ENCODE measurements at places on chromosomes 2 and 18.

GRCh38 chr18:78130232-78131195 lies 849.1 kb upstream of the SALL3 start:
- DNase-seq = no peak

DNA sequence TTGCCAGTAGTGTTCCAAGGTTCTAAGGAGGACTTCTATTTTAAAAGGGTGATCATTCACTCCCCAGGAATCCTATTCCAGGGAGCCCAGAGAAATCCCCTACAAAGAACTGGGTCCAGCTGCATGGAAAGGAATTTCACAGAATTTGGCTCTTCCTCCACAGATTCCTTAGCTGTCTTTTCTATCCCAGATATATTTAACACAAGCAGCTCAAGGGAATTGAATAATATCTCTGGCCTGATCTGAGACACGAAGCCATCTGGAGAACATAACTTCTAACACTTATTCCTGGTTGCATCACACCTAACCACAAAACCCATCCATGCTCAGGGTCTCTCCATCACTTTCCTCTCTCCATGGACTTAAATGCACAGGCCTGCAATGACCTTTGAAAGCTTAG lies 306.7 kb upstream of the ACVR2A start:
- DNase-seq = no peak

DNA sequence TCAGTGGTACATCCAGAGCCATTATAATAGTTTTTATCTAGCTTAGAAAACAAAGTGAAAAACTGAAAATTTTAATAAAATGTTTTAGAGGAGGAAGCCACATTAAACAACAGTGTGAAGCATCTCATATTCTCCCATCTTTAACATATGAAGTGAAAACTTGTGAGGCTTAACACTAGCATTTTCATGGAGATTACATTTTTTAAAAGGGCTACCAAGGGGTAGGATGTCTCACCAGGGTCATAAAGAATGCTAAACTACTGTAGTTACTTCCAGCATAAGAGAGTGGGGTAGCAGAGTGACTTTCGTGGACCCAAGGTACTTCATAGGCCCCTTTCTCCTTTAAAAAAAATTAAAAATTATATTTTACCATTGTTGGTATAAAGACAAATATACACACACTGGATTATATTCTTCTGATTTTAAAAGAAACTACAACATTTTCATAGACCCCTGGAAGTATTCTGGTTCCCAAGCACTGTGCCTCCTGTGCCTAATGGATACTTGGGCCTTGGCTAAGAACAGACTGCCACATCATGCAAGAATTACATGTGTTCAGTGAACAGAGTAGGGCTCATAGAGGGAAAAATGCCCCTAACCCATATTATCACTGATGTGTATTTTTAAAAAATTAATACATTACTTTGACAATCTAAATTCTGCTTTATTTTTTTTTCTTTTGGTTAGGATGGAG lies 148.4 kb downstream of the SLC39A10 start:
- DNase-seq = no peak

GRCh38 chr2:239182981-239183791 lies 217.6 kb downstream of the HDAC4 start:
- no peak for DNase-seq

DNA sequence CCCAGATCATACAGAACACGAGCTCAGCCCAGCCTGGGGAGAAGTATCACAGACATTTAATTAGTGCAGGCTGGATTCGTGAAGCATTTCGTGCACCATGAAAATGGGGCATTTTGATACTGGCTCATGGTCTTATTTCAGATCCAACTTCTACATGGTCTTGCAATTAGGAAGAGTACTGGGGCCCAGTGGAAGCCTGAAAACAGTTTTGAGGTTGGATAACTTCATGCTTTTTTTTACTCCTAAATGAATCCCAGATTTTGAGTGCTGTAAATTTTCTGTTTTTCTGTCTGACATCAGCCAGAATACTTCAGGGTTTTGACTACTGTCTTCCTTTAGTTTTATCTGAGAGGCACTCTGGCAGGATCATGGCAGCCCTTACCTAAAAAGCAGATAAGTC lies 160.1 kb downstream of the GFPT1 start:
- DNase-seq = no peak

GRCh38 chr2:64410671-64411070 lies 43.3 kb upstream of the LGALSL start:
- DNase-seq = no peak

DNA sequence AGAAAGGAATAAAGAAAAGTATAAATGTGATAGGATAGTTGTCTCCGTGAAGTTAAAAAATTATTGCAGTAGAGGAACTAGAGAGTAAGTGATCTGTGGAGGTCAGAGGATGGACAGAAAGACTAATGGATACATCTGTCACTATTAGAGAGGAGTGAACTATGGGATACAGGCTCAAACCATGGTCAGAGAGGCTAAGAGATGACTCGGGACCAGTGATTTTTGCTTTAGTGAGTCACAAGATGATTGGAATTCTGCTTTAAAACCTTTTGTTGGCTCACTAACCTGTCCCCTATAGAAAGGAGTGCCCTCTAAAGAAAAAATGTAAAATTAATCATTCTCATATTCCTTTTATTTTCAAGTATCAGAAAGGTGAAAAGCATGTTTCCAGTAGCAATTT lies 30.3 kb downstream of the ALMS1 start:
- no peak for DNase-seq

DNA sequence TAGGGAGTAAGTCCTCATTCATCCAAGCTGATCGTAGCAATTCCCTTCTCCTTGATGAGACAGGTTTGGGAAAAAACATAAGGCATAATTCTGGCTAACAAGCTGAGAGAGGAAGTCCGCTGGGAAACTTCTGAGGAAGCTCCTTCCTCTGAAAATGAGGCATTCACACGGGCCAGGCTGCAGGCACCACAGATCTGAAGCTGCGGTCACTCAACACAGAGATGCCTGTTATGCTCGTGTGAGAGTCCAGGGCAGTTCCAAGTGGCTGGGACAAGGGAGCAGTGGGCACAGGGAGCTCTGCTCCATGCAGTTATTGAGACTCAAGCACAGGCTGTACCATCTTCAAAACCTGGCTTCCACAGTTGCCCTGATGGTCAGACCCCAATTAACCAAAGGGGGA lies 200.9 kb upstream of the ID2 start:
- no peak for DNase-seq

DNA sequence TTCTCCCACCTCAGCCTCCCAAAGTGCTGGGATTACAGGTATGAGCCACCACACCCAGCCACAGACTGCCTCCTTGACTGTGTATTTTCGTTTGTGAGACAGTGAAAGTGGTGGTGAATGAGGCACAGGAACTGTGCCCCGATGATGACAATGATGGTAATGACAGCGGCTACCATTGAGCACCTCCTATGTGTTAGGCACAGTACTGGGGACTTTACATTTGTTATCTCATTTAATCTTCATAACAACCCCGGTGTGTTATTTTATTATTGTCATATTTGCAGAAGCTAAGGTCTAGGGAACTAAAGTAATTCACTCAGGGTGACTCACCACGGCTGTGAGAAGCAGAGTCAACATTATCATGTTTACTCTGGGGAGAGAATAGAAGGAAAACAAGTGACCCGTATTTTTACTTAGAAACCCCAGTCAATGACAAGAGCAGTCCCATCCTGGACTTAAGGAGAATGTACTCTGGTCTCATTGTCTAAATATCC lies 77.6 kb upstream of the ALPP start:
- DNase-seq = no peak

DNA sequence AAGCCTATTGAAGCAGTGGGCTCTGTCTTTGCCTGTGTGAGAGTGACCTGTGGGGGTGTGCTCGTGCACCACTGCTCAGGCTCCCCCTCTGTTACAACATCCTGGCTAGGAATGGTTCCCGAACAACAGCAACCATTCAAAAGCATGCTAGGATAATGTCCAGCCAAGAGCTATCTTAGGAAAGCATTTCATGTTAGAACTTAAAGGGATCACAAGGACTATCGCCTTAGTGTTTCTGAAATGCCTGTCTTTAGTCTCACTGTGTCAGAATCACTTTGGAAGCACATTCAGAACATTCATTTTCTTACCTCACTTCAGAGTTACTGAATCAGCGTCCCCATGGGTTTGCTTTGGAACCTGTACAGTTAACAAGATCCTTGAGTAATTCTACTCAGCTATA lies 134.9 kb upstream of the DSEL start:
- no peak for DNase-seq

- DNase-seq = no peak
Measured at GRCh38 chr2:38712413-38712812, 38.7 kb downstream of the SRSF7 start.

GRCh38 chr2:147782141-147782930 lies 62.5 kb upstream of the ACVR2A start:
- no peak for DNase-seq

DNA sequence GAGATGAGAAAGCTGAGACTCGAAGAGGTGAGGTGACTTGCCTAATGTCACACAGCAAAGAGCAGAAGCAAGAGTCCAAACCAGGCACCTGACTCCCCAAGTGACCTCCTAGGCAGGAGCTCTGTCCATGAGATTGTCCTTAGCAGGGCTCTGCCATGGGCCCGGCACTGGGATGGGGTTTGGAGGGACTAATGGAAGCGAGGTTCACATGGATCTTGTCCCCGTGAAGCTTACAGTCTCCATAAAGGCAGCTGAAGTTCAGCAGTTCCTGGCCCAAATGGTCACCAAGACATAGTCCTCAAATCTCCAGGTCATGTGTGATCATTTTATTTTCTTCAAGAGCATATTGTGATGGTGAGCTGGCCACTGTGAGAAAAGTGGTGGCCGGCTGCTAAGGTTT lies 57.0 kb upstream of the AFF3 start:
- no peak for DNase-seq

- DNase-seq = no peak
Measured at GRCh38 chr18:63511285-63511684, 30.9 kb upstream of the SERPINB12 start.

- DNase-seq = no peak
Measured at GRCh38 chr18:69838620-69839411, 108.9 kb downstream of the CD226 start.

DNA sequence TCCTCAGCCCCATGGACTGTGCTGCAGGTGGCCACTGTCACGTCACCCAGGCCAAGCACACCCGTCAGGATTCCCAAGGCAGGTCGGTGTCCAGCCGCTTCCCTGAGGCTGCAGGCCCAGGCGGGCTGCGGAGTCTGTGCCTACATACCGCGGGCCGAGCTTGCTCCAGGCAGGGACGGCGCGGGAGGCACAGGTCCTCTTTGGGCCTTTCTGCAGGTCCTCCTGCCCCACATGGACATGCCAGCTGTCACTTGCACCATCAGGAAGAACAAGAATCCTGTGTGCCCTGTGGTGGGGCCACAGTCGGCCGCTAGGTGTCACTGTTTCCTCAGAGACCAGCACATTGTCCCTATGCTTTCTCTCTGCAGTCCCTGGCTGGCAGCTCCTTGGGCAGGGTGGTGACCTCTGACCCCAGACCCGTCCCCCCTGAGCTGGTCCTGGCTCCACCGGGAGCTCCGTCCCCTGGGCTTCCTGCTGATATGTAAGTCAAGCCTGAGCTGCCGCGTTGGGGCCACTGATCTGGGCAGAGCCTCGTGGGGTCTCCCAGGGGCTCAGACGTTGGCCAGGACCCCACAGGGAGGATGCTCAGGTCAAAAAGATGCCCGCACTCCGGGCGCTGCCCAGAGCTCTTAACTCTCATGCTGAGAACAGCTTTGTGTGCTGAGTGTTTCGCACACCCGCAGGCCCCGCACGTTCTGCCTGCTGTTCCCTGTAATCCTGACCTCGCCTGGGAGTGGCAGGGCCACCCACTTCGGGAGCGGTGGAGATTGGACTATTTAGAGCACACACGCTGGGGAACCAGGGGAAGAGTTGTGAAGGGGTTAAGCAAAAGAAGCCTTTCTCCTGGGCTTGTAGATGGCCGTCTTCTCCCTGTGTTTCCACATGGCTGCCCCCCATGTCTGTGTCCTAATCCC lies 17.3 kb upstream of the AGXT start:
- peak; percentile 63 for DNase-seq

GRCh38 chr2:240902615-240903041 lies 3.5 kb upstream of the CROCC2 start:
- no peak for DNase-seq

GRCh38 chr2:11005032-11005431 lies 93.3 kb downstream of the KCNF1 start:
- no peak for DNase-seq

DNA sequence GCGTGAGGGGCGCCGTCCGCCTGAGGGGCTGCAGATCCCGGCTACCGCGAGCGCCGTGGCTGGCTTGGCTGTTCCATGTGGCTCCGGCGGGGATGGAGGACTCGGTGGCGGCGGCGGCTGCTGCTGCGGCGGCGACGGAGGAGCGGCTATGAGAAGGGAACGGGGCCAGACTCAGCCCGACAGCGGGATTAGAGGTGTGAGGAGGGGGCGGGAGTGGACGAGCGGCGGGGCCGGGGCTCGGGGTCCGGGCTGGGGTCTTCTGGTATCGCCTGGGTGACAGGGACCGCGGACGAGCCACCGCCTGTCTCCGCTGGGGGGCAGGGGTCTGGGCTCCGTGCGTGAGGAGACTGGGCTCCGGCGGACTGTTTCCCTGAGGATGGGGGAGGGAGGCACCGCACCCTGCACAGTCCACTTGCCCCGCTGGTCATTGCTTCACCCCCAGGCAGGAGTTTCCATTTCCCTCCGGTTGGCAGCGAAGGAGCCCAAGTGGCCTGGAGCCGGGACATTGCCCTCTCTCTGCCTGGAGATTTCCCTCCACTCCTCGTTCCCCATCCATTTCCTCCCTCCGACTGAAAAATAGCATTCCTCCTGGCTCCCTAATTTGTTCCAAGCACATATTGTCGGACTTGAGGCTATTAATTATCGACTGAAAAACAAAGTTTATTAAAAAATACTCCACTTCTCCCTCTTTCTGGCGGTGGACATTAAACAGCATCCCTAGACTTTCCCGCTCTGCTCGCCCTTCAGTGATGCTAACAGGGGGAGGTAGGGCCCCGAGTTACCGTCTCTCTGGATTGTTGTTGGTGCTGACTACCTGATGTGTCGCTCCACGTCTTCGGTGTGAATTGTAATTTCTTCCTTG lies 577 bp downstream of the EHBP1 start:
- DNase-seq = no peak

- DNase-seq = no peak
Measured at GRCh38 chr2:73970850-73971471, 13.7 kb upstream of the TET3 start.

DNA sequence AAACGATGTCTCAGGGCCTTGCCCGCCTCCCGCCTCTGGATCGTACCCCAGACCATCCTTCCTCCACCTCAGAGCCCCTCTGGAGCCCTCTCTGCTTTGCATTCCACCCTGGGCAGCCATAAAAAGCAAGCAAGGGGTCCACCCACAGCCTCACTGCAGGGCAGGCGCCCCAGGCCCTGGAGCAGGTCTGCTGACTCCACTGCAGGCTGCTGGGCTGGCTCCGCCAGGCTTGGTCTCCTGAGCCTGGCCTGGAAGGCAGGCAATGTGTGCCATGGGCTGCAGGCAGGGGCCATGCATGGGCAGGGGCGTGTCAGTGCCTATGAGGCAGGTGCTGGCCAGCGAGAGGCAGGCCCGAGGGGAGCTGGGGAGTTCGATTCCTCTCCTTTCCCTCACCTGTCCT lies 186.0 kb downstream of the ANKRD30B start:
- no peak for DNase-seq

- DNase-seq = no peak
Measured at GRCh38 chr18:46169464-46169941, 65.3 kb downstream of the HAUS1 start.

GRCh38 chr2:11286749-11287148 lies 57.7 kb downstream of the ROCK2 start:
- no peak for DNase-seq
